ENCODE measurements at places on chromosomes 2 and 18. TPM values are rescaled to one million over a fixed set of nuclear protein-coding genes. Genes with fewer than 3 reads are reported as not detected.

Gene MEP1B
- not detected for total RNA-seq

- DNase-seq, result peak; percentile 23
These were observed 344.3 kb upstream of the KCNH7 start for GRCh38 chr2:163182764-163183354.

Gene ABCB11
- 0.79 TPM for total RNA-seq

DNA sequence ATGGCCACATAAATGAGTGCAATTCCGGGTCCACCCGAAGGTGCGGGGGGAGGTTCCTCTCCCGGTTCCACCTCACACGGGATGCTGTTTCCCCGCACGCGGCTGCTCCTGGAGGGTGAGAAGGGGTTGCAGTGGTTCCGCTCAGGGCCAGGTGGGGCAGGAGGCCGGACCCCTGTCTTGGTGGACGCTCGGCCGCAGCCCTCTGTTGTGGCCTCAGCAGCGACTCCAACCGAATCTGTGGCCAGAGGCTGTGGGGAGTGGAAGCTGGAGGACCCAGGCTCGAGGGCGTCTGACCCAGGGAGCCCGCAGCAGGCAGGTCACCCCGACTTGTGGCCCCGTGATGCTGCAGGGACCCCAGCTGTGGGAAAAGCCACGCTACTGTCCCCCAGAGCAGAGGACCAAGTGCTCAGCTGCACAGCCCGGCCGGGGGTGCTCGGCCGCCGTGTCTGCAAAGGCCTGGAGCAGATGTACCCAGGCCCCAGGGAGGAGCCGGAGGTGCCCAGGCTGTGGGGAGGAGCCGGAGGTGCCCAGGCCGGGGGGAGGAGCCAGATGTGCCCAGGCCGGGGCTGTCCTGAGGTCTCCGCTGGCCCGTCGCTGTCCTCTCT lies 83.9 kb downstream of the RTP5 start:
- DNase-seq, result no peak
